ENCODE measurements at places on chromosomes 1 and 21. TPM values are rescaled to one million over a fixed set of nuclear protein-coding genes. Genes with fewer than 3 reads are reported as not detected.

HMCN1 gene
- 4.2 TPM for total RNA-seq

OR6K3 gene
- total RNA-seq, result not detected

SH2D5 gene
- total RNA-seq, result not detected

GJA5 gene
- total RNA-seq, result 15.8 TPM
